HFFc6 (cell line): ENCODE measurements at places on chromosomes 13 and 19. TPM values are rescaled to one million over a fixed set of nuclear protein-coding genes. Genes with fewer than 3 reads are reported as not detected.

The CEACAM8 gene
- not detected in 3 replicates for total RNA-seq

The MBD3L2 gene
- not detected in 3 replicates for total RNA-seq

The TPRX2 gene
- total RNA-seq = not detected in 3 replicates

The SRRM5 gene
- 0.12 to 0.31 TPM (median 0.19 TPM) in 3 replicates for total RNA-seq

The KLHL1 gene
- not detected in 2 replicates for total RNA-seq

The PEX11G gene
- total RNA-seq = 0.84 to 2.8 TPM (median 1.4 TPM) in 3 replicates

The IZUMO4 gene
- 1.7 to 3.2 TPM (median 1.9 TPM) in 3 replicates for total RNA-seq

The SPRED3 gene
- total RNA-seq = 13.7 and 15.3 TPM in 2 replicates

The MBD3L3 gene
- total RNA-seq = not detected in 3 replicates

The MYO16 gene
- not detected in 3 replicates for total RNA-seq

The ZNF729 gene
- total RNA-seq = not detected in 3 replicates

The RFXANK gene
- total RNA-seq = 74.6 to 78.5 TPM (median 76.1 TPM) in 3 replicates

The CYP2A7 gene
- total RNA-seq = not detected in 2 replicates

The CYP2A6 gene
- not detected in 3 replicates for total RNA-seq

The BICRA gene
- total RNA-seq = 13.0 to 16.6 TPM (median 15.3 TPM) in 3 replicates

The MAP2K7 gene
- total RNA-seq = 22.5 and 24.6 TPM in 2 replicates

The KLK2 gene
- total RNA-seq = not detected in 3 replicates

The RFPL4AL1 gene
- not detected in 3 replicates for total RNA-seq

The PRR20A gene
- not detected in 3 replicates for total RNA-seq

The LILRB4 gene
- total RNA-seq = not detected in 3 replicates

The MADCAM1 gene
- 0.32 to 0.42 TPM (median 0.32 TPM) in 3 replicates for total RNA-seq

The PCSK4 gene
- 0.93 to 1.5 TPM (median 1.2 TPM) in 3 replicates for total RNA-seq

The CEACAM3 gene
- total RNA-seq = not detected in 3 replicates

The BRSK1 gene
- 11.3 to 14.1 TPM (median 12.1 TPM) in 3 replicates for total RNA-seq

The SYDE1 gene
- 91.4 to 95.5 TPM (median 93.8 TPM) in 3 replicates for total RNA-seq

The THAP8 gene
- total RNA-seq = 4.1 to 5.6 TPM (median 5.2 TPM) in 3 replicates

The ZNF253 gene
- 2.6 to 5.2 TPM (median 2.9 TPM) in 3 replicates for total RNA-seq

The CD70 gene
- total RNA-seq = not detected in 3 replicates

The TLE6 gene
- 1.1 and 1.7 TPM in 2 replicates for total RNA-seq

The ONECUT3 gene
- total RNA-seq = not detected in 3 replicates

The OR10H1 gene
- total RNA-seq = not detected in 3 replicates

The ZNF699 gene
- 6.0 to 7.8 TPM (median 6.3 TPM) in 3 replicates for total RNA-seq

The F10 gene
- 11.1 and 19.8 TPM in 2 replicates for total RNA-seq

The XRCC1 gene
- 16.2 to 23.8 TPM (median 22.1 TPM) in 3 replicates for total RNA-seq

The PABPC3 gene
- 0.37 to 0.45 TPM (median 0.37 TPM) in 3 replicates for total RNA-seq
